ENCODE measurements at places on chromosomes 11 and 22.

GRCh38 chr11:20369826-20370225, 6.3 kb downstream of the HTATIP2 start:
- no peak for DNase-seq

- DNase-seq, result no peak
Measured at GRCh38 chr11:528815-529727, 6.3 kb downstream of the HRAS start.

DNA sequence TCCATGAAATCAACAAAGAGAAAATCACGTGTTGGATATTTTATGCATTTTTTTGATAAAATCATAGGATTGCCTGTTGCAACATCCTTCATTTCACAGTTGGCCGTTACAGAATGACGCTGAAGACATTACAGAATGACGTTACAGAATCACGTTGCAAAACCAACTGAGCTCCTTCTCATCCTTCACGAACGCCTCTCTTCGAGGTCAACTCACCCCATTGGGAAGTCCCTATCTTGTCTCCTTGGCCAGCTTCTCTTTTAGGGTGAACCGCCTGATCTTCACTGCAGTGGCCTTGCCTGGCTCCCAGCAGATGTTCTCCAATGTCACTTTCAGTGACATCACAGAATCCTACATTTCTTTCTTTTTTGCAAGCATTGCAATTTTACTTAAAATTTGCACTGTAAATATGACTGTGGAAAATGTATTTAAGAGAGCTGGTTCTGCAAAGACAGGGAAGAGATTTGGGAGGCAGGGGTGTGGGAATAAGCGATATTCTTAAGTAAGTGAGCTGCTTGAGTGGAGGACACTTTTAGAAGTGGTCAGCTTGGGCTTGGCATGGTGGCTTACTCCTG, 5.1 kb downstream of the KRTAP5-7 start:
- DNase-seq, result no peak

GRCh38 chr11:61730240-61730994, 22.0 kb upstream of the MYRF start:
- DNase-seq, result no peak

DNA sequence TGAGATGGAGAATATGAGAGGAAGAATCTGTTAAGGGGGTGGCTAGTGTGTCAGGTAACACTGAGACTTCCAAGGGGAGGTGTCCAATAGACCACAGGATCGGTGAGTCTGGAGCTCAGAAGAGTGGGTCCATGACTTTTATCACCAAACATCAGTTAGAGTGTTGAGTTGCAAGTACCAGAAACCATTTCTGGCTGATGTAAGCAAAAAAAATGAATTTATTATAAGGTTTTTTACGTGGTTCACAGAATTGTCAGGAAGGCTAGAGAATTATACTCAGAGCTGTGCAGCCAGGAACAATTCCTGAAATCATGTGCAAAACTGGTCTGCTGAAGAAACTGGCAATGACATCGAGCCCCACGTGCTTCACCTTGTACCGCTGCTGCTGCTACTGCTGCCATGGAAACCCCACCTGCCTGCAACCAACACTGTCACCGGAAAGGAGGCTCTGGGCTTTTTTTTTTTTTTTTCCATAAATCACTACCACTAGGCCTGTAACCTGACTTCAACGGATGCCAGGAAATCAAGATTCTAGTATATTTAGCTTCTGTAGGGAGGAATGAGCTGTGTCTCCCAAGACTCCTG, 16.6 kb upstream of the STK33 start:
- no peak for DNase-seq

DNA sequence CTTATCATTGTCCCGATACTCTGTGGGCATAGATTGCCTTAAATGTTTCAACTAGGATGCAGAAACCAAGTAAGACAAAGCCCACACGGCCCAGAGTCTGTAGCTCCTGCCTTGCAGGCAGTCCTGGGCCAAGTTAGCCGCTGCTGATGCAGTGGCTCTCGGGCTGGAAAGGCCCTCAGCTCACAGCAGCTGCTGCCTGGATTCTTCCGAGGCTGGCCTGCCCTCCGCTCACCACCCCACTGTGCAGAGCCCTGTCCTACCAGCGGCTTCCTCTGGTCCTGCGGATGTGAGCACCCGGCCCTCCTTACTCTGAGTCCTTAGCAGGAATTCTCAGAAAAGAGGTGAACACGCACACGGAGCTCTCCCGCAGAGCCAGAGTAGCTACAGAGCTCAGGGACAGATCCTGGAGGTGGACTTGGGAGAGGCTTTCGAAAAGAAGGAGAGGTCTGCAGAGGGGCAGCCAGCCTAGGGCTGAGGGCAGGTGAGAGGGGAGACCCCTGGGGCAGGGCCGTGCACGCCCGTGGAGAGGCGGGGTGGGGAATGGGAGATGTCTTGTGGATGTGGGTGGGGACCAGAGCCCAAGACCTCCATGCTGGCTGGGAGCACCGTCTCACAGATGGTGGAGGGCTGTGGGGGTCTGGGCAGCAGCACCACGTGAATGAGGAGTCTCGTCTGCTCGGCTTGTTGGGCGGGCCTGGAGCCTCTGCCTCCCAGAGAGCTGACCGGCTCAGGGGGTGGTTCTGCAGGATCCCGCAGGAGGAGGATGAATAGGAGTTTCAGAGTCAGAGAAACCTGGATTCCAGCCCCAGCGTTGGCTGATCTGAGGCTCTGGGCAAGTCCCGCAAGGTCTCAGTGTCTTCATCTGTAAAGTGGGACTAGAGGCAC, 117.4 kb upstream of the B3GAT1 start:
- no peak for DNase-seq

- DNase-seq, result no peak
Measured at GRCh38 chr22:40211476-40212054, 33.8 kb downstream of the TNRC6B start.

GRCh38 chr11:47498149-47498548, 49.2 kb upstream of the RAPSN start:
- no peak for DNase-seq

- no peak for DNase-seq
Measured at GRCh38 chr11:129973809-129974208, 28.8 kb downstream of the PRDM10 start.

- no peak for DNase-seq
Measured at GRCh38 chr22:29152954-29153719, 52.6 kb upstream of the EMID1 start.

GRCh38 chr11:28470180-28470579, 362.0 kb downstream of the METTL15 start:
- DNase-seq, result no peak

- no peak for DNase-seq
Measured at GRCh38 chr11:30196400-30197206, 34.2 kb upstream of the FSHB start.

GRCh38 chr11:108923413-108923812, 258.5 kb downstream of the DDX10 start:
- no peak for DNase-seq

GRCh38 chr11:120746836-120747609, 235.5 kb downstream of the GRIK4 start:
- no peak for DNase-seq

GRCh38 chr11:2569731-2570210, 125.0 kb downstream of the KCNQ1 start:
- no peak for DNase-seq

DNA sequence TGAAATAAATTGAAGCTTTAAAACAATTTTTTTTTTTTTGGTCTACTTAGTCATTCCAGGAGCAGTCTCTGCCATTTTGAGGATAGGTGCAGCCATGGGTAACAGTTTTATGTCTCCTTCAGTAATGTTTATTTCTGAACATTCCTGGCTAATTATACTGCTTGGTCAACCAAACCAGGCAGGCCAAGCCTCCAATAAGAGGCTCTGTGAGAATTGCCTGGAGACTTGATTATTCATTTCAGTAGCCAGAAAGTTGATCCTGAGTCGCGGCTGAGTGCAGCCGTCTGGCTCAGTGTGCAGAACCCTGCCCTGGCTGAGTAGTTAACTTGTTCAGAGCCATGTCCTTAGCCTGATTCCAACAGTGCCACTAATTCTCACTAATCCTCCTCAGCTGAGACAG, 364.0 kb upstream of the FAT3 start:
- no peak for DNase-seq

GRCh38 chr11:133555034-133555433, 22.7 kb upstream of the OPCML start:
- DNase-seq, result no peak

Measured in BJ (cell line).